ENCODE measurements at places on chromosomes 13 and 19. TPM values are rescaled to one million over a fixed set of nuclear protein-coding genes. Genes with fewer than 3 reads are reported as not detected.

- no peaks in the 10 kb centered on the region for H3K4me1 ChIP-seq
- H3K27me3 ChIP-seq = no peaks in the 10 kb centered on the region
- H3K4me3 ChIP-seq = no peak overlapping the region
- no peak overlapping the region for H3K27ac ChIP-seq
- no peak for DNase-seq
Measured at GRCh38 chr13:80824229-80824628, 483.3 kb upstream of the SPRY2 start.

DNA sequence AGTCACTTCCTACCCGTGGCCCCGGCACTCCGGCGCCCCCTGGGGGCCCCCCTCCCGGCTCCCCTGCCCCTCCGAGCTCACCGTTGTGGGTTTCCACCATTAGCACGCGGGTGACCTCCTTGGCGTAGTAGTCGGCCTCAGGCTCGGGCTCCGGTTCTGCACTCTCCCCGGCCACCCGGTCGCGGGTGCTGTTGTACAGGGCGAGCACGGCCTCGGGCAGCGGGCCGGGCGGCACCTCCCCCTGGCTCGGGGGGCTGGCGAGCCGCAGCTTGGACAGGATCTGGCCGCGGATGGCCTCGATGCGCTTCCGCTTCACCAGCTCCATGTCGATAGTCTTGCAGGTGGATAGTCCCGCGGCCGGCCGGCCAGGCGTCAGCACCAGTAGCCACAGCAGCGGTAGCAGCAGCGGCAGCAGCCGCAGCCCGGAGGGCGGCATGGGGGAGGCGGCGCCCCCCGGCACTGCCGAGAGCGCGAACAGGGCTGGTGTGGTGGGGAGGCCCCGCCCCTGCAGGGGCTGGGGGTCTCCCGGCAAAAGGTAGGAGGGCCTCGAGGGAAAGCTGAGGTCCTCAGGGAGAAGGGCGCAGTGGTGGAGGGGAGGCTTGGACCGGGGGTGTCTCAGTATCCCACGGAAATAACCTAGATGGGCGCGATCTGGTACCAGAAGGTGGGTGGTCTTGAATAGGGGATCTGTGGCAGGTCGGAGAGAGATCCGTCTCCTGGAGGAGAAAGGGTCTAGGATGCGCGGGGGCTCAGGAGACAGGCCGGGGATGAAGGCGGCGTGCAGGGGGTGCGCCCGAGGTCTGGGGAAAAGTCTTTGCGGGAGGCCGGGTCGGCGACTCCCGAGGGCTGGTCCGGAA is 885 bp downstream of the TGFB1 start:
- DNase-seq = peak; percentile 73
- H3K4me3 ChIP-seq = peak overlapping the region; percentile 80
- no peaks in the 10 kb centered on the region for H3K36me3 ChIP-seq
- peaks cover 6% of the 10 kb centered on the region for H3K4me1 ChIP-seq

- no peaks in the 10 kb centered on the region for H3K36me3 ChIP-seq
- H3K4me1 ChIP-seq = no peaks in the 10 kb centered on the region
- DNase-seq = no peak
- H3K4me3 ChIP-seq = no peak overlapping the region
Measured at GRCh38 chr19:10555610-10555973, 10.2 kb downstream of the KRI1 start.

The TEX101 gene
- not detected for total RNA-seq

- H3K27ac ChIP-seq = peak within 1 kb of the TSS; percentile 98
- no peaks in the 10 kb centered on the region for H3K27me3 ChIP-seq
- H3K36me3 ChIP-seq = peaks cover 3% of the 10 kb centered on the region
- peak; percentile 99 for DNase-seq
- H3K4me1 ChIP-seq = peaks cover 22% of the 10 kb centered on the region
Measured at GRCh38 chr19:58543826-58544590, at the start of gene TRIM28. TSS of gene TRIM28 (plus strand) at chr19:58544064. CDS start at chr19:58544758, 694 bp downstream.

DNA sequence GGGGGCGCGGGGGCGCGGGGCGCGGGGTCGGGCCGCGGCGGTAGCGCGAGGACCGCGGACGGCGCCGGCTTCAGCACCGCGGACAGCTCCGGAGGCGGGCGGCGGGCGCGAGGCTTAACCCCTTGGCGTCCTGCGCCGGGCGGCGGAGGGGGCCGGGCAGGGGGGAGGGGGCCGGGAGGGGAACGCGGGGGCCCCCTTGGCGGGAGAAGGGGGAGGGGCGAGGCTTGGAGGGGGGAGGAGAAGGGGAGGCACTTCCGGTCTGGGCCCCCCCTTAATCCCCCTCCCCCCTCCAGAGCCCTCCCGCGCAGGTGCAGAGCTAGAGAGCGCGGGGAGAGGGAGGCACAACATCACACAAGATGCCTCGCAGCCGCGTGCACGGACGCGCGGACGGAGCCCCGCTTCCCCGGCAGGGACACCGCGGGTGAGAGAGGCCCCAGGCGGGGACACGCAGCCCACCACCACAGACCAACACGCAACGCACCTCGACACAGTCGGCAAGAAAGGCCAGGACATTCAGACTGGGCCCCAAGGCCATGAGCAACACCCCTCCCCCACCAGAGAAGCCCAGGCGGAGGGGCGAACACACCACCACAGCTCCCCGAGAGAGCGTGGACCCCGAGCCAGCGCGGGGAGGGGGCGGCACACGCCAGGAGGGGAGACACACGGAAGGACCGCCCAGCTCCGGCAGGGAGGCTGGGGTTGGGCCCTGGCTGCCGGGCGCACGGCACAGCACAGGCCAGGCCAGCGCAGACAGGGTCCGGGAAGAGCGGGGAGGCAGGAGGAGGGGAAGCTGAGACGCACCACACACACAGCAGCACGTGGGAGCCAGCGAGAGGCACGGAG is 24.1 kb downstream of the SHANK1 start:
- DNase-seq = peak; percentile 66
- no peaks in the 10 kb centered on the region for H3K36me3 ChIP-seq
- H3K4me3 ChIP-seq = no peak overlapping the region
- peaks cover 72% of the 10 kb centered on the region for H3K27me3 ChIP-seq

The HNRNPA1L2 gene
- total RNA-seq = 2.7 TPM

The KLK15 gene
- not detected for total RNA-seq

DNA sequence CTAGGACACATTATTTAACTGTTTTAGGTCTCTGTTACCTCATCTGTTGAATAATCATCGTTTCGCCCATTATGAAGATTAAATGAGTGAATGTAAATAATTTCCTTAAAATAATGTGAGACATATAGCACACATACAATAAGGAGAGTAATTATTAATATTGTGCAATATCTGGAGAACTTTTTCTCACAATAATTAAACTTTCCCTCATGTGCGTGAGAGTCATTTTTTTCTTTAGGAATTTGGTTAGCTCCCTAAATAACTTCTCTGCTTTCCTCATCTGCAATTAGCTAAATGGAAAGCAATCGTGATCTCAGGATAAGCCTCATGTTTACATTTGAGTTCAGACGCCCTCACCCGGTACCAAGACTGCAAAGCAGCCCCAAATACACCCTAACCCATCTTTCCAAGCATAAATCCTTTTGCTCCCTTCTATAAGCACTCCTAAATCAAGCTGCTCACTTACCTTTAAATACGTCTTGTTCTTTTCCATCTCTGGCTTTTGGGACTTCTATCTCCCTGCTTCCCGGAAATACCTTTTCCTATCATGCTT is 78.8 kb downstream of the MZT1 start:
- peak; percentile 8 for DNase-seq
- H3K4me1 ChIP-seq = no peaks in the 10 kb centered on the region
- peaks cover 3% of the 10 kb centered on the region for H3K27me3 ChIP-seq
- no peaks in the 10 kb centered on the region for H3K36me3 ChIP-seq
- no peak overlapping the region for H3K27ac ChIP-seq
- no peak overlapping the region for H3K4me3 ChIP-seq

The SAMD1 gene
- 35.8 TPM for total RNA-seq

- H3K36me3 ChIP-seq = no peaks in the 10 kb centered on the region
- H3K27ac ChIP-seq = no peak overlapping the region
- H3K4me1 ChIP-seq = no peaks in the 10 kb centered on the region
- H3K4me3 ChIP-seq = no peak overlapping the region
- peaks cover 19% of the 10 kb centered on the region for H3K27me3 ChIP-seq
Measured at GRCh38 chr13:42569576-42570344, 4.2 kb upstream of the TNFSF11 start.

DNA sequence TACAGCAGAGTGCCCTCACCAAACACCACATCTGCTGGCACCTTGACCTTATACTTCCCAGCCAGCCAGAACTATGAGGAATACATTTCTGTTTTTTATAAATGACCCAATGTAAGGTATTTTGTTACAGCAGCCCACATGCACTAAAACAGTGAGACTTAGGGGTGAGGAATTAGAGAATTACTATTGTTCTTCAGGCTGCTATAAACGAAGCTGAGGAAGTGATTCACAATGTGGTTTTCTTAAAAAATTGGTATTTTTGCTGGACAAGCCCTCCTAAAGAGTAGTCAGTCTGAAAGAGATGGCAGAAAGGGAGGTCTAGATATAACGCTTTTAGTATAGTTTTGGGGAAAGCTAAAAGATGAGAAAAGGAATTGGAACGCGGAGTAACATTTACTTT is 101.0 kb downstream of the SLITRK6 start:
- no peaks in the 10 kb centered on the region for H3K36me3 ChIP-seq
- H3K27ac ChIP-seq = no peak overlapping the region
- H3K27me3 ChIP-seq = no peaks in the 10 kb centered on the region

The RFXAP gene
- 2.9 TPM for total RNA-seq

- peak; percentile 87 for DNase-seq
- peak overlapping the region; percentile 96 for H3K27ac ChIP-seq
Measured at GRCh38 chr19:18204394-18205199, 755 bp upstream of the RAB3A start.

DNA sequence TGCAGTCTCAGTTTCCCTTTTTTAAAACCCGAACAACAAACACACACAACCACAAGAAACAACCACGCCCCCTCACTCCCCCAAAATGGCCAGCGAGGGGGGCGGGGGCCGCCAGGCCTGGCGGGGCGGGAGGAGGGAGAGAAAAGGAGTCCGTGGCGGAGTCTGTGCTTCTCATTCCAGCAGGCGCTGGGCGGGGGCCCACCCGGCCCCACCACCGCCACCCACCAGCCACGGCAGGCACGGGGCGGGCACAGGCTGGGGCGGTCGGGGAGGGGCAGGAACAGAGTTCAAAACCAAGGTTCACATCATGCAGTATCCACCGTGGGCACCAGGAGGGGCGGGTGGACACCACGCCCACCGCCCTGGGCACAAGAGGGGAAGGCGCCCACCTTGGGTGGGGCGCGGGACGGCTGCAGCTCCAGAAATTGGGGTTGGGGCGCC is 12.9 kb downstream of the DPF1 start:
- DNase-seq = peak; percentile 70
- H3K27me3 ChIP-seq = no peaks in the 10 kb centered on the region

DNA sequence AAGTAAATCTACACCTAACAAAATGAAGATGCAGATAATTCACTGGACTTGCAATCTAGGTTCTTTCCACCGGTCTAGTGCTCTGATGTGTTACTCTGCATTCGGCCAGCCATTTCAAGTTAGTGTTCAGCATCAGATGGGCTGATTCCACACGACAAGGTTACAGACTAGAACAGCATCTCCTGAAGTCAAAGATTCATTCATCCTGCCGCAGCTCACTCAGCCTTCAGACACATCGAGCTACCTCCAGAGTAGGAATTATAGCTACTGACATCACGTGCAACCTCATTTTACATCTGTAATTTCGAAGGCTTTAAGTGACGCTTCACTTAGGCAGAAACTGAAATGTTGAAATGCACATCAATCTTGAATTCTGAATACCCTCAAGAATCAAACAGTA is 76.5 kb downstream of the LHFPL6 start:
- H3K27me3 ChIP-seq = no peaks in the 10 kb centered on the region
- no peaks in the 10 kb centered on the region for H3K4me1 ChIP-seq
- H3K27ac ChIP-seq = no peak overlapping the region
- H3K4me3 ChIP-seq = no peak overlapping the region

GRCh38 chr19:2853015-2853606 is 11.8 kb downstream of the ZNF555 start:
- no peaks in the 10 kb centered on the region for H3K27me3 ChIP-seq
- no peak for DNase-seq
- H3K4me1 ChIP-seq = no peaks in the 10 kb centered on the region
- H3K4me3 ChIP-seq = no peak overlapping the region
- peaks cover 25% of the 10 kb centered on the region for H3K36me3 ChIP-seq

DNA sequence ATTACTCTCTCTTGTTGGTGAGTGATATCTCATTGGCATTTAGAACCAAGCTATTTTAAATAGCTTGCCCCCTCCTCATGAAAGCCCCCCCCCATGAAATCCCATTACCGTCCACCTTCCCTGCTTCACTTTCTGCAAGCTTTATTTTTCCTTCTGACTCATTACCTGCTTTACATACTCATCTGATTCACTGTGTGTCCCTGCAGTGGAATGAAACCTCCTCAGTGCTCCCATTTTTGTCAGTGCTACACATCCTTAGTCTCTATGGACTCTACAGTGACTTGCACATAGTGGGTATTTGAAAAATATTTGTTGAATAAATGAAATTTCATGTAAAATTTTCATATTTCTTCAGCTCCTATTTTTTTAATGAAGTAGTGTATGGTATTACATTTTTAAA is 62.3 kb downstream of the DOCK9 start:
- H3K4me3 ChIP-seq = no peak overlapping the region
- DNase-seq = no peak
- H3K27me3 ChIP-seq = no peaks in the 10 kb centered on the region
- no peaks in the 10 kb centered on the region for H3K36me3 ChIP-seq
- H3K4me1 ChIP-seq = peaks cover 6% of the 10 kb centered on the region
- H3K27ac ChIP-seq = no peak overlapping the region

GRCh38 chr13:57630661-57631595 is 616 bp upstream of the PCDH17 start:
- peak overlapping the region; percentile 80 for H3K4me3 ChIP-seq
- peak overlapping the region; percentile 41 for H3K27ac ChIP-seq
- peaks cover 11% of the 10 kb centered on the region for H3K4me1 ChIP-seq
- DNase-seq = peak; percentile 35
- H3K36me3 ChIP-seq = no peaks in the 10 kb centered on the region
- peaks cover 29% of the 10 kb centered on the region for H3K27me3 ChIP-seq

The RNF225 gene
- total RNA-seq = not detected

The KLK12 gene
- total RNA-seq = not detected

The TNFSF9 gene
- total RNA-seq = 2.3 TPM

The LGALS7B gene
- total RNA-seq = 0.64 TPM
